ENCODE measurements at places on chromosomes 2 and 18.

- DNase-seq, result no peak
These were observed 5.9 kb downstream of the SCYGR3 start for GRCh38 chr2:227608561-227609338.

- DNase-seq, result no peak
These were observed 18.5 kb downstream of the RRM2 start for GRCh38 chr2:10140841-10141610.

- DNase-seq, result no peak
These were observed 102.3 kb downstream of the OSR1 start for GRCh38 chr2:19256121-19256601.

DNA sequence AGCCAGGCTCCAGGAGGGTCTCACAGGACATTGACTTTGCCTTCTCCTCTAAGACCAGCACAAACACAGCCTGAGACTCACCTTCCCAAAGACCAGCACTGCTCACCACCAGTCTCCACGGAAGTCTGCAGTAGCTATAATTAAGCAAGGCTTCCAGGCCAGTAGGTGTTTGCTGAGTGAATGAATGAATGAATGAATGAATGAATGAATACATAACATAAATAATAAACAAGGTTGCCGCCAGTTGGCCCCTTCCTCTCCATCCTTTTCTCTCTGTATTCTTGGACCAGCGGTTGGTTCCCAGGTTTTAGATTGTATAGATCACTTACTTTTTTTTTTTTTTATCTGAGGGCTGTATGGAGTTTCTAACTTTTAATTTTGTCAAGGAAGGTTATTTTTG lies 222.4 kb upstream of the ID2 start:
- no peak for DNase-seq

GRCh38 chr2:73828389-73828817 lies 358 bp upstream of the STAMBP start:
- DNase-seq, result no peak

Data from cortex of kidney (tissue), 1 donor.